ENCODE measurements at places on chromosomes 5 and 9. TPM values are rescaled to one million over a fixed set of nuclear protein-coding genes. Genes with fewer than 3 reads are reported as not detected.

Gene FOXI1
- 0.44 TPM for total RNA-seq

Gene PCDHGA12
- total RNA-seq = 0.21 TPM

Gene LRRTM2
- total RNA-seq = not detected

Gene CAMK2A
- total RNA-seq = 0.51 TPM

Gene UIMC1
- 37.1 TPM for total RNA-seq

Gene TUBB4B
- 265 TPM for total RNA-seq

Gene ANKRD31
- total RNA-seq = not detected

Gene LCN9
- total RNA-seq = not detected

Gene FBXL7
- total RNA-seq = not detected

Gene RNF183
- total RNA-seq = not detected

Gene CTSV
- 27.1 TPM for total RNA-seq

Gene TLR4
- 0.33 TPM for total RNA-seq

Gene IL31RA
- 3.1 TPM for total RNA-seq

Gene PIP5K1B
- not detected for total RNA-seq

Gene CD180
- not detected for total RNA-seq

Gene MSMP
- 1.4 TPM for total RNA-seq

Gene TNFSF15
- total RNA-seq = 0.03 TPM

Gene LRRC19
- not detected for total RNA-seq

Gene IL5
- total RNA-seq = not detected

Gene AMACR
- total RNA-seq = 20.6 TPM

Gene MEIKIN
- not detected for total RNA-seq

Gene ELAVL2
- not detected for total RNA-seq

All from Panc1 (cell line).